Non-pigmented ciliary epithelial cell (primary cell): ENCODE measurements at places on chromosomes 16 and 17.

DNA sequence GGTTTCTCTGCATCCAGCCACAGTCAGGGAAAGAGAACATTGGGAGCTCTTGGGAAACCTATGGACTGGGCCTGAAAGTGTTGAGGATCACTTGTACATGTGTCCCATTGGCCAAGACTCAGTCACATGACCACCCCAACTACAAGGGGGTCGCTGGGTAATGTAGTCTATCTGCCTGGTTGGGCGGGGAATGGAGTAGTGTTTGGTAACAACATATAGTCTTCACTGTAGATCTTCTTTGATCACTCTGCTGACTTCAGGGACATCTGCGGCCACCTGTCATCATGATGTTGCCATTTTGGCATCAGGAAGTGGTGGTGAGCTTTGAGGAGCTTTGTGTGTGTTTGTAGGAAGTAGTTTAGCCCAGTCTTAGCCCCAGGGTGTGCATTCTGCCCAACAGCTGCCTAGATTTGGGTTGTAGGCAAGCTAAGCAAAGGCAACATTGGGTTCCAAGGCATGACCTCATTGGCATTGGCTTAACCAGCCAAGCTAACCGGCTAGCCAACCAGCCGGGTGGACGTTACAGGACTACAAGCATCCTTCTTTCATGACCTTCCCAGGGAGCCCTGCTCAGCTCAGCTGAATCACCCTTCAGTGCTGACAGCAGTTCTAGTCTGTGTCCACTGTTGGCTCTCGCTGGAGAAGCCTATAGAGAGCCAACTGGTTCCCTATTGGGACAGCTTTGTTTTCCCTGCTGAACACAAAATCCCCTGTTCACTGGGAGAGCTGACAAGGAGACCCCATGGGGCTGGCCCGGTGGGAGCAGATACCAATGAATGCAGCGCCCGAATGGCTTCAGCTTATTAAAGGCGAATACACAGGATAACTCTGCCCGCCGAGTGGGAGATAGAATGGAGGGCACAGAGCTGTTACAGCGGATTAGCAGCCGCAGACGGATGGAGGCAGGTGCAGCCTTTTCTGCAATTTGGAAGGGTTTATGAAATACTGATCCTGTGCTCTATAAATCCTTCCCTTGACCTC is 178.6 kb downstream of the NTN1 start:
- DNase-seq, result no peak

DNA sequence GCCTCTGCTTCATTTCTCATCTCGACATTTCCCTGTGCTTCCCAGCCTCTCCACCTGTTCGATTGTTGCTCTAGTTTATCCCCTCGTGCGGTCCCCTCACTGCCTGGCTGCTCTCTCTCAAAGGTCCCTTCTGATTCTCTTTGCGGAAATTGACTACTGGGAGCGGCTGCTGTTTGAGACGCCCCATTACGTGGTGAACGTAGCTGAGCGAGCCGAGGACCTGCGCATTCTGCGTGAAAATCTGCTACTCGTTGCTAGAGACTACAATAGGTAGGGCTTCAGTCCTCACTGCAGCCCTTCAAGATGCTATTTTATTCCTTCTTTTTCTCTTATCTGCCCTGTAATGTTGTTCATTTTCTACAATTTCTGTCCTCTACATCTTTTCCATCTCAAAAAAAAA is 39.4 kb downstream of the DNAH2 start:
- no peak for DNase-seq

GRCh38 chr17:65504141-65504540 is 57.3 kb downstream of the AXIN2 start:
- no peak for DNase-seq

DNA sequence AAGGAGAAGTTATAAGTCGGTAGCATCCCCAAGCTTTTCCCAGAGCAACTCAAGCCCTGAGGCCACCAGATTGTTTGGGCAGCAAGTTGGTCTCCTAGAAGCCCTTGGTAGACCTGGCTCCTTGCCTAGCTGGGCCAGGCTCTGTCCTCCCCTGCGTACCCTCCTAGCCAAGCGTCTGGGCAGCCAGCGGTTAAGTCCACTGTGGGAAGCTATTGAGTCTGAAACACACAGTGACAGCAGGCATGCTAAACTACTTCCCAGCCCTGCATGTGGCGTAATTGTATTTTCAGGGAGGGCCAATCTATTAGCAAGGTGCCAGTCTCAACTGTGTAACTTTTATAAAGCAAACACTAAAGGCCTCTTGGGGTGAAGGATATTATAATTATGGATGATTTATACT is 419.1 kb upstream of the RBFOX1 start:
- no peak for DNase-seq

- DNase-seq, result no peak
Observed at GRCh38 chr17:67718325-67718941, 697 bp downstream of the NOL11 start.
